ENCODE measurements at places on chromosomes 7 and 10. TPM values are rescaled to one million over a fixed set of nuclear protein-coding genes. Genes with fewer than 3 reads are reported as not detected.

Gene RGS10
- total RNA-seq, result 46.0 TPM

Gene SPDYE6
- total RNA-seq, result not detected

Gene GRID2IP
- total RNA-seq, result 1.3 TPM

Gene WIPF3
- 0.25 TPM for total RNA-seq

DNA sequence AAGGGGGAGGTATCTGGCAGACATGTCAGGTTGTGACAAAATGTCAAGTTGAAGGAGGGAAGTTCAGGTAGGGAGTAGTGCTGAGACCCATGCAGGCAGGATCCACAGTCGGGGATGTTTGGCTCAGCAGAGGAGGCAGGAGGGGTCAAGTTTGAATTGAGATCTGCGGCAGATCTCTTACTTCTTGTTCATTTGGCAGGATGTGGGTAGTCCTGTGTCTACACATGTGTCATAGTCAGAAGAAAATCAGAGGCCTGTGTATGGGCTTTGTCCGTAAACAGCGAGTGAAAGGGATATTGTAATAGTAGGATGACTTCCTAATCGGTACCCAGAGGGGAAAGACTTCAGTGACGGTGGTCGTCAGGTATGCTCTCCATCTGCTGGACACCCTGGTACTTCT lies 203.8 kb upstream of the MTPN start:
- DNase-seq, result no peak

DNA sequence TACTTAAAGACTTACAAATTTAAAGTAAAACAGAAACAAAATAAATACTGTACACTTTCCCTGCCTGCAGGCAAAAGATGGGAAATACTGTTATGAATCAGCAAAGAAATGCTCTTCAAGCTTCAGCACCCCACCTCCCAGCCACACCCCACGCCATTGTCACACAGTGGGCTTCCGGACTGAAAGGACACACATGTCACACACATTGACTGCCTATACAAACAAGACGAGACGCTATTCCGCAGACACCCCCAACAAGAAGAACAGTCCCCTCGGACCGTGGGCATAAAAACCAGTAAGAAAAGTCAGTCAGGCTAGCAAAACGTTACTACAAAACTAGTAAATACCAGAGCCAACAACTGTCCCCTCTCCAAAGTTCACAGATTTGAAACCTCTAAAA lies 22.2 kb upstream of the PARP12 start:
- DNase-seq, result no peak

DNA sequence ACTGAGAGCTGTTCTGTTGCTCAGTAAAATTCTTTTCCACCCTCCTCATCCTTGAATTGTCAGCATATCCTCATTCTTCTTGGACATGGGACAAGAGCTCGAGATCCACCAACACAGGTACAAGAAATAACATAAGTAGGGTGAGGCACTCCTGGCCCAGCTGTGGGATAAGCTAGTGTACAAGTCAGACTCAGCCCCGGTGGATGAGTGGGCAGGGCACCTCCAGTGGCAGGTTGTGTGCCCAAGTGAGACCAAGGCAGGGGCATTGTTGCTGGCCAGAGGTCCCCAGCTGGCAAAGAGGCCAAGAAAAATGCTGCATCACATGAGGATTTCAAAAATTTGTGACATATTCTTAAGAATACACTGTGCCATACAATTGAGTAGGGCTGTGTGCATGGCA lies 402.0 kb upstream of the ZWINT start:
- no peak for DNase-seq

DNA sequence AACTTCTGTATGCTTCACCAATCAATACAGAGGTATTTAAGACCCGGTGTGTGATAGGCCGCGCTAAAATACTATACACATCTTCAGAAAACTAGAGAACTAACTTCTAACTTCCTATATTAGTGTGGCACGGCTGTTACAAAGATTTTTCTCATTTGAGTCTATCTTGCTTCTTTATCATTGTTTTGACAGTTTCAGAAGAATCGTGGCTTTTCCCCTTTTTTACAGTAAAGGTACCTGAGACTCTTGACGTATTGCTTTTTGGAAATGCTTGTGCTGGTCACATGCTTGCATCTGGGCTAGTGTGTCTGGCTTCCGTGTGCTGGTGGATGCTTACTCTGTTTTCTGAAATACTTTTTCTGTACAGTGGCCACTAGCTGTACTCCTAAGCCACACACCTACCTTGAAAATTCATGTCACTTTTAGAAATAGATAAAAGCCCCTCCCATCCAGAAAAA lies 12.7 kb downstream of the IKZF1 start:
- no peak for DNase-seq

DNA sequence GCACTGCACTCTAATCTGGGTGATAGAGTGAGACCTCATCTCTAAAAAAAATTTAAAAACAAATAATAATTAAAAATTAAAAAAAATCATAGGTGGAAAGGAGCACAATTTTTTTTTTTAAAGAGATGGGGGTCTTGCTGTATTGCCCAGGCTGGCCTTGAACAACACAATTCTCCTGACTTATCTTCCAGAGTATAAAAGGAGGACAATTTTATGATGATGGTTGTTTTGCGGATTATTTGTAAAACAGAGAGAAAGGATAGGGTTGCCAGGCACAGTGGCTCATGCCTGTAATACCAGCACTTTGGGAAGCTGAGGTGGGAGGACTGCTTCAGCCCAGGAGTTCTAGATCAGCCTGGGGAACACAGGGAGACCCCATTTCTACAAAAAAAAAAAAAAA lies 5.0 kb downstream of the ACTR1A start:
- DNase-seq, result no peak

Data from PC-9 (cell line).